Activated CD4-positive, alpha-beta memory T cell treated with anti-CD3 and anti-CD28 coated beads, Interleukin-2, amount 10 ng/mL, durations not matched to agents 7 days and 5 days (primary cell): ENCODE measurements at places on chromosomes 1 and 21. TPM values are rescaled to one million over a fixed set of nuclear protein-coding genes. Genes with fewer than 3 reads are reported as not detected.

Gene SERINC2
- total RNA-seq, result 0.13 TPM

DNA sequence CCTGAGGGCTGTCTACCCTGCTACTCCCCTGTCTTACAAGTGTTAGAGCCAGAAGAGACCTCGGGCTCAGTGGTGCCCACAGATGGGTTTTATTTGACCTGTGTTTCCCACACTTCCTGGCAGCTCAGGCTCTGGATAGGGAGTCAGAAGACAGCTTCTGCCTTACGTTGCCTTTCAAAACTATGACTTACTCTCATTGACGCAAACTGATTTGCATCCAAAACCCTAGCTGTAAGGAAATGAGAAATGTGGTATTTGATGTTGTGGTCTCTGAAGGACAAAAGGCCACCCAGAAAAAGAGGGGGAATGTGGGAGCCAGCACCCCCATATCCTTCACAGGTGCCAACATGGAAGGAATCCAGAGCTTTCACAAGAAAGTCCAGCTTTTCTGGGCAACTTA, 180.2 kb downstream of the ATG4C start:
- DNase-seq, result no peak

GRCh38 chr1:8317647-8318381, at the start of gene SLC45A1:
TSS of gene SLC45A1 (plus strand) at chr1:8318114. CDS start at chr1:8324330, 6,216 bp downstream.
- DNase-seq, result peak; percentile 83

Gene TTC13
- 46.0 TPM for total RNA-seq

Gene WNT2B
- 0.15 TPM for total RNA-seq

Gene PEX19
- 53.8 TPM for total RNA-seq

GRCh38 chr1:119602169-119602568, 45.9 kb downstream of the ZNF697 start:
- DNase-seq, result no peak
